DMS 273 treated with DMSO at 0.1 percent for 48 hours (cell line): ENCODE measurements at places on chromosomes 1 and 21.

DNA sequence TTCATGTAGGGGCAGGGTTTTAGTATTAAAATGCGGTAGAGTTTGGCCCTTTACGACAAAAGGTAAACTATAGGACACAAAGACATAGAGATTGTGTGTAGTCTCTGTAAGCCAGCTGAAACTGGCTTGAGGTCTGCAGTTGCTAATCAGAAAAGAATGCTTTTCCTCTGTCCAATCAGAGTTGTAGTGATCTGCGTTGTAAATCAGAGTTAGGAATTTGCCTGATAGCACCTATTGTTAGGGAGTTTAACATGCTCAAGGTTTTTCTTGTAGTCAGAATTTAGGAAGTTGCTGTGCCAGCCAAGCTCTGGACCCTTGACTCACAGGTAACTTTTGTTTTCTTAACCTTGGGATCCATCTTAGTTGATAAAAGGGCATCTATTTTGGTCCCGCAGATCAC lies 61.2 kb upstream of the VTCN1 start:
- DNase-seq: no peak

GRCh38 chr1:180540697-180541594 lies 17.8 kb upstream of the OVAAL start:
- no peak for DNase-seq

DNA sequence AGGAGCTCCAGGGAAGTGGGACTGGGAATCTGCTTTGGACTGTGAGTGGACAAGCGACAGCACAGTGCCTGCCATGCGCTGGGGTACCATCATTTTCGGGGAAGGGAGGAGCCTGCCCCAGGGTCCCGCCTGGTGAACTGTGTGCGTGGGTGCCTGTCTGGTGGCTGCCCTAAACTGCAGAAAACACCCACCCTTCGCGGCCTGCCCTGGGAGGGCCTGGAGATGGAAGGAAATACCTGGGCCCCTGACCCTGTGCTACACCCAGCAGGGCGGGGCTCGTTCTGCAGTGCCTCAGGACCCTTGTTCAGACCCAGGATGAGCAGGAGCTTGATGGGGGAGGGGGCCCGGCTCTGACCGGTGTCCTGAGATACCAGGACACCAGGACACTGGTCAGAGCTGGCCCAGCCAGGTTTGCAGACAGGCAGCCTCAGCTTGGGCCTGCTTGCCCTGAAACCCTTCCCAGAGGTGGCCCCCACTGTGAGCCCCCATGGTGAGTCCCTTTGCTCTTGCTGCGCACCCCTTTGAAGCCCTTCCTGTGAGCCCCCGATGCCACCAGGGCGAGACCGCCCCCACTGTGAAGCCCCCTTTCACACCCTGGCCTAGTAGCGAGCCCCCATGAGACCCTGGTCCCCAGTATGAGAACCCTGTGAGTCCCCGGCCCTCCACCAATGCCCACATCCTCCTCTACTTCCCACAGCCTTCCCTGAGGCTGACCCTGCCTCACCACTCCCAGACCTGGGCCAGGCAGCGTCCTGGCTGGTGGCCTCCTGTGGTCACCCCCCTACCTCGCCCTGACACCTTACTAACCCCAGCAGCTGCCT lies 2.6 kb downstream of the GJC2 start:
- DNase-seq: no peak

GRCh38 chr1:145884675-145885074 lies 991 bp downstream of the ANKRD35 start:
- DNase-seq: no peak

GRCh38 chr1:191895462-191896058 lies 262.7 kb upstream of the RGS18 start:
- no peak for DNase-seq

- no peak for DNase-seq
Observed at GRCh38 chr21:41897047-41897669, 18.0 kb upstream of the PRDM15 start.
